ENCODE measurements at places on chromosomes 2 and 18.

- DNase-seq, result no peak
These were observed 35.8 kb upstream of the FIGN start for GRCh38 chr2:163771596-163771995.

DNA sequence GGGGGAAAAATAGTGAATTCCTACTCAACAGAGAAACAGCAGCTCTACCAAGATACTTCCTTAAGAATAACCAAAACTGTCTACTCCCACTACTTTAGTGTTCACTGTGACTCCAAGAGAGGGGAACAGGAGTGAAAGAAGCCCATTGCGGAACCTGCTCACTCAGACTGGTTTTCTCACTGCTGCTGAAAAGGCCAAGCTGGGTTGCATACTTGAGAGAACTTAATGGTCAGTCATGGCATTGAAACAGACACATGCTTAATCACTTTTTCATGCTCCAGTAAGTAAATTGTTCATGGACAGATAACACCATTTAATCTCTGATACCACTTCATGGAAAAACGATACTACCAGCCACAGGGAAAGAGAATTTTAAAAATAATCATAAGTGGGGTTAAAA, 35.7 kb upstream of the SLC8A1 start:
- no peak for DNase-seq

DNA sequence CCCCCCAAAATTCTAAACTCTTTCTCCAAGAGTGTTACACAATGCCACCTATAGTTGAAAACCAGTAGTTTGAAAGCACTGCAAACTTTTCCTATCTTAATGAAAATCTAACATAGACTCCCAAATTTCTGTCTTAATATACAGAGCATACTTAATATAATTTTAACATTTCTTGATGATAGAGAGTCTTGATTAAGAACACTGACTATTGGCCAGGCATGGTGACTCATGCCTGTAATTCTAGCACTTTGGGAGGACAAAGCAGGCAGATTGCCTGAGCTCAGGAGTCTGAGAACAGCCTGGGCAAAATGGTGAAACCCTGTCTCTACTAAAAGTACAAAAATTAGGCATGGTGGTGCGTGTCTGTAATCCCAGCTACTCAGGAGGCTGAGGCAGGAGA, 34.2 kb downstream of the ASXL2 start:
- no peak for DNase-seq

- no peak for DNase-seq
These were observed 393.9 kb downstream of the BCL11A start for GRCh38 chr2:60159519-60159918.

GRCh38 chr18:63783394-63783793, 8.2 kb downstream of the SERPINB7 start:
- no peak for DNase-seq

- DNase-seq, result no peak
These were observed 8.7 kb downstream of the CEP68 start for GRCh38 chr2:65064728-65065552.
